ENCODE measurements at places on chromosomes 7 and 10.

GRCh38 chr10:77248104-77248790 is 389.4 kb downstream of the KCNMA1 start:
- H3K4me1 ChIP-seq: no peaks in the 10 kb centered on the region
- H3K27ac ChIP-seq: no peak overlapping the region
- no peak for DNase-seq
- no peaks in the 10 kb centered on the region for H3K27me3 ChIP-seq

- no peak overlapping the region for H3K4me3 ChIP-seq
- H3K27ac ChIP-seq: no peak overlapping the region
- no peaks in the 10 kb centered on the region for H3K4me1 ChIP-seq
- no peaks in the 10 kb centered on the region for H3K36me3 ChIP-seq
- H3K27me3 ChIP-seq: no peaks in the 10 kb centered on the region
These were observed 25.2 kb upstream of the PRR15 start for GRCh38 chr7:29538389-29538788.

GRCh38 chr7:1463676-1464223 is 4.5 kb upstream of the MICALL2 start:
- DNase-seq: no peak
- no peak overlapping the region for H3K4me3 ChIP-seq
- peaks cover 5% of the 10 kb centered on the region for H3K4me1 ChIP-seq
- H3K27me3 ChIP-seq: peaks cover 27% of the 10 kb centered on the region
- no peaks in the 10 kb centered on the region for H3K36me3 ChIP-seq
- H3K27ac ChIP-seq: no peak overlapping the region

DNA sequence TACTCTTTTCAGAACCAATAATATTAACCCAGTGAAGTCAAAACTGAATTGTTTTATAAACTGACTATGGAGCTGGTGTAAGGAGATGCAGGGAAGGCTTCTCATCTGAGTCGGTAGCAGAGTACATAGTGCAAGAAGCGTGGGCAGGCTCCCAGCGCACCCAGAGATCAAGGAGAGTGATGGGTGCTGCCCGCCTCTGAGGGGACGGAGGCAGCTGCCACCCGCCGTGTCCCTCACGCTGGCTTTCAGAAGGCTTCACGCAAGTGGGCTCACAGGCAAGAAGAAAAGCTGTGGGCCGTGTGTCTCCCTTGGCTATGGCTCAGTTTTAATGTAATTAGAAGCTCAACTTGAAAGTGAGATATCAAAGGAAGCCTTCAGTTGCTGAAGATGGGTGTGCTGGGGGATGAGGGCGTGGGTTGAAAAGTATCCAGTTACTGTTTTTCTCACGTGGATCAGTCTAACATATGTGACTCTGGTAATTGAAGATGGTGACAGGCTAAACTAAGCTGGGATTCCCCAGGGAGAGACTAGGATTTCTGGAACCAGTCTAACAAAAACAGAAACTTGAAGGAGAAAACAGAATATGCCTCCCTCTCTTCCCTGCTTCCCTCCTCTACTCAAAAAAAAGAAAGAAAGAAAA is 159.9 kb downstream of the MGMT start:
- no peaks in the 10 kb centered on the region for H3K27me3 ChIP-seq
- H3K4me1 ChIP-seq: peaks cover 2% of the 10 kb centered on the region
- H3K36me3 ChIP-seq: peaks cover 4% of the 10 kb centered on the region
- H3K4me3 ChIP-seq: no peak overlapping the region
- no peak overlapping the region for H3K27ac ChIP-seq

DNA sequence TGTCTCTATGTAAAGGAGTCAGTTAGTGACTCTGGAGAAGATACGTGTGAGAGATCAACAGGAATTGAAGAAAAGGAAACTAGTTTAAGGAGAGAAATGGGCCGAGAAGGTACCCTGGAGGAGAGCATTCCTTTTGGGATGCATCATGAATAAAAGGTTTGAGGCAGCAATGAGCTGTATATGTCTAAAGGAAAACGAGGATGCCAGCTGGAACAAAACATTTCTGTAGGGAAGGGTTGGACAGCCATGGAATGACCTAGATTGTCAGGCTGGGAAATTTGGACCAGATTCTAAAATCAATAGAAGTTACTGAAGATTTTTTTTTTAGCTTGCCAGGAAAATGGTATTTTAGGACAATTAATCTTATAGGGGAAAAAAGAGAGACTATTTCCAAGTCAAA is 17.2 kb upstream of the MPP7 start:
- H3K4me3 ChIP-seq: no peak overlapping the region
- H3K27ac ChIP-seq: no peak overlapping the region
- H3K4me1 ChIP-seq: no peaks in the 10 kb centered on the region
- H3K36me3 ChIP-seq: peaks cover 4% of the 10 kb centered on the region

- no peak for DNase-seq
- peaks cover 9% of the 10 kb centered on the region for H3K27me3 ChIP-seq
- H3K36me3 ChIP-seq: no peaks in the 10 kb centered on the region
- no peaks in the 10 kb centered on the region for H3K4me1 ChIP-seq
- H3K27ac ChIP-seq: no peak overlapping the region
- H3K4me3 ChIP-seq: no peak overlapping the region
These were observed 118.2 kb downstream of the SNX10 start for GRCh38 chr7:26409661-26410547.

DNA sequence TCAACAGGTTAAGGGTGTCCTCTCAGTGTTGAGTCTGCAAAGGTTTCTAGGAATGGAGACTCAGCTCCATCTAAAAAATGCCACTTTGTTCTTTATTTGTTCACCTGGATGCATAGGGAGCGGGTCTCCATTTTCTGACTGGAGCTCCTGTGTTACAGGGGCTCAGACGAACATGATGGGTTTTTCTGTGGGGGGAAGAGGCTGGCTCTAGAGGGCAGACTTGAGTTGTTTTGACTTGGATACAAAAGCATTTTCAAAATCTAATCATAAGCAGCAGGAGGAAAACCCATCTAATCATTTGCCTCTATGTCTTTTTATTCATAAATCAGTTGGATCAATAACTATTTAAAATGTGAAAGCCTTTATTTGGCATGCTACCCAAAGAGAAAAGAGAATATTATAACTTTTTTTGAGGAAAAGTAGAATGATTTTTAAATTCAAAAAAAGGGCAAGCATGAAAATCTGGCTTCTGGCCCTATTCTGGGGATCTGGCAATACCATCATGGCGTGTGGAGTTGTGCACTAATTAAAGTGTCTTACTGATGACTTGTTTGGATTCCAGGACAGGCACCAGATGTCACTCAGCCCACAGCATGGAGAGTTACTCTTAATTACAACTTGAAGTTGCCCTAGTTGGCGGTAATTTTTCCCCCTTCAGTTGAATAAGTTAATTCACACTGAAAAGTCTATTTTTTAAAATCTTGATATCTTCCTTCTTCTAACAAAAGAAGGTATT is 594.9 kb downstream of the REEP3 start:
- H3K4me3 ChIP-seq: no peak overlapping the region
- no peak overlapping the region for H3K27ac ChIP-seq
- no peaks in the 10 kb centered on the region for H3K4me1 ChIP-seq
- peaks cover 4% of the 10 kb centered on the region for H3K27me3 ChIP-seq
- no peaks in the 10 kb centered on the region for H3K36me3 ChIP-seq

DNA sequence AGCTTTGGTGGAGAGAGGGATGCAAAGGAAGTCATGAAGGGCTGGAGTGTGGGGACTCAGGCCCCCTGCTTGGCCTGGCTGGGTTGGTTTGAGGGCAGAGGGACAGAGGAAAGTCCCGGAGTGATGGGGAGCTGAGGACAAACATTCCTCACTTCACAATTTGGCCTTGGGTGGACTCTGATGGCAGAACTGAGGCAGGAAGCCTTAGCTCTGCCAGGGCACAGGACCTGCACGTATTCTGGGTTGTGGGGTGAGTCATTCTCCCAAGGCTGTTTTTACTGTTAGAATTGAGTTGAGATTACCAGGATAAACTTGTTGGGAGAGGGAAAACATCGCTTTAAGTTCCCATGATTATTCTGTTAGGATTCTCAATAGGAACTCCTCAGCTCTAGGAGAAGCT is 2.6 kb downstream of the GOLGA7B start:
- peak overlapping the region; percentile 90 for H3K27ac ChIP-seq
- H3K4me1 ChIP-seq: peaks cover 59% of the 10 kb centered on the region
- H3K36me3 ChIP-seq: peaks cover 33% of the 10 kb centered on the region
- H3K4me3 ChIP-seq: peak overlapping the region; percentile 90

GRCh38 chr10:94129393-94130130 is 135.8 kb downstream of the PLCE1 start:
- no peak overlapping the region for H3K4me3 ChIP-seq
- H3K27ac ChIP-seq: no peak overlapping the region

DNA sequence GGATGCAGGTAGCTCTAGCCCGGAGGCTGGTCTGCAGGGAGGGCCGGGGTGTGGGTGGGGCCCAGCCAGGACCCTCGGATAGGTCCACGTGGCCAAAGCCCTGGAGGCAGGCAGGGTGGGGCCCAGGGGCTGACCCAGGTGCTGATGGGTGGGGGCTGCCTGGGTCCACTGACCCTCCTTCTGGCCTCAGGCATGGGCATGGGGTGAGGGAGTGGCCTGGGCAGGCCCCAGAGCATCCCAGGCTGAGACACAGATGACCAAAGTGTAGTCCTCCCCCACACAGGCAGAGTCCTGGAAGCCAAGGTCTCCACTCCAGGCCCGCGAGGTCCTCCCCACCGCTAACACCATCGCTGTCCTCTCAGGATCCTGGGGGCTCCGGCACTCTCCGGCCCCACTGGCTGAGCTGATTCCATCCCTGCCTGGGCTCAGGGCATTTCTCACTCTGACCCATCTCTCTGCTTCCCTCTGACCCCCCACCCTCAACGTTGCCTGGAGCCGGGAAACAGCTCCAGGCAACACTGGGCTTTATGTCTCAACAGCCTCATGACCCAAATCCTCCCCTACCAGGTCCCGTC is 20.7 kb upstream of the PPP2R2D start:
- H3K27me3 ChIP-seq: peaks cover 27% of the 10 kb centered on the region
- H3K4me1 ChIP-seq: no peaks in the 10 kb centered on the region
- H3K27ac ChIP-seq: no peak overlapping the region
- H3K36me3 ChIP-seq: no peaks in the 10 kb centered on the region
- no peak overlapping the region for H3K4me3 ChIP-seq

DNA sequence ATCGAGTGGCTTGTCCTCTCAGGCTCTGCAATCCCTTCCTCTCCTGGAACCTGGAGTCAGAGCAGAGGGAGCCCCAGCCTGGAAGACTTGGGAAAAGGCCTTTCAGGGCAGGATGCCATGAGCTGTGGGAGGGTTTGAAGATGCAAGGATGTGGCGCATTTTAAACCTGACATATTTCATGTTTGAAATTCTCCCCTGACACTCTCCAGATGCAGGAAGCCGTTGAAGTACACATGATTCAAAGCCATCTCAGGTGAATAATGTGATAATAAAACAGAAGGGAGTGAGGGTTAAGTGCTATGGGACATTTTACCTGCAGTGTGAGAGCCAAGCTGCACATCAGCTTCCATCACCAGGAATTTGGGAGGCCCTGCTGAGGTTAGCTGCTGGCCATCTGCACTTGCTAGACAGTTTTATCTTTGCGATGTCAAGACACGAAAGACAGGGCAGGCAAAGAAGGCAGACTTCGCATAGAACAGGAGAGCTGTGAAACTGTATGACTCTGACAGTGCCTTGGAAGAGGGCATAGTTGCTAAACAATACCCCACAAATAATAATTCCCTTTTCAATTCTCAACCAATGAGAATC is 159.1 kb upstream of the GDF10 start:
- H3K4me1 ChIP-seq: no peaks in the 10 kb centered on the region
- no peaks in the 10 kb centered on the region for H3K27me3 ChIP-seq
- no peaks in the 10 kb centered on the region for H3K36me3 ChIP-seq
- no peak for DNase-seq
- H3K4me3 ChIP-seq: no peak overlapping the region

DNA sequence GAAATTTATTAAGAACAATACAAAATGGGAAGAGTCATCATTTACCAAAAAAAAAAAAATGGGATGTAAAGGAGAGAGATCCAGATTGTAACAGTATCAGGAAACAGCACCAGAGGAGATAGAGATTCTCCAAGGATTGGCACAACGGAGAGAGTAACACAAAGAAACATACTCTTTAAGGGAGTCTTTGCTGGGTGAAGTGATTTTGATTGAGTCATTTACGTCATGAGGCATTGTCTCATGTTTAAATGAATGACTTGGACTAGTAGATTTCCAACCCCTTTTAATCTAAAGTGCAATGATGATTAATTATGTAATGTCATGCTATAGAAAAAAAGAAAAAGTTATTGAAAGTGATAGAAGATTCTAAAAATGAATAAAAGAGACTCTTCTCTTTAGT is 68.8 kb downstream of the ITGB8 start:
- H3K27me3 ChIP-seq: no peaks in the 10 kb centered on the region
- no peaks in the 10 kb centered on the region for H3K4me1 ChIP-seq
- DNase-seq: no peak

DNA sequence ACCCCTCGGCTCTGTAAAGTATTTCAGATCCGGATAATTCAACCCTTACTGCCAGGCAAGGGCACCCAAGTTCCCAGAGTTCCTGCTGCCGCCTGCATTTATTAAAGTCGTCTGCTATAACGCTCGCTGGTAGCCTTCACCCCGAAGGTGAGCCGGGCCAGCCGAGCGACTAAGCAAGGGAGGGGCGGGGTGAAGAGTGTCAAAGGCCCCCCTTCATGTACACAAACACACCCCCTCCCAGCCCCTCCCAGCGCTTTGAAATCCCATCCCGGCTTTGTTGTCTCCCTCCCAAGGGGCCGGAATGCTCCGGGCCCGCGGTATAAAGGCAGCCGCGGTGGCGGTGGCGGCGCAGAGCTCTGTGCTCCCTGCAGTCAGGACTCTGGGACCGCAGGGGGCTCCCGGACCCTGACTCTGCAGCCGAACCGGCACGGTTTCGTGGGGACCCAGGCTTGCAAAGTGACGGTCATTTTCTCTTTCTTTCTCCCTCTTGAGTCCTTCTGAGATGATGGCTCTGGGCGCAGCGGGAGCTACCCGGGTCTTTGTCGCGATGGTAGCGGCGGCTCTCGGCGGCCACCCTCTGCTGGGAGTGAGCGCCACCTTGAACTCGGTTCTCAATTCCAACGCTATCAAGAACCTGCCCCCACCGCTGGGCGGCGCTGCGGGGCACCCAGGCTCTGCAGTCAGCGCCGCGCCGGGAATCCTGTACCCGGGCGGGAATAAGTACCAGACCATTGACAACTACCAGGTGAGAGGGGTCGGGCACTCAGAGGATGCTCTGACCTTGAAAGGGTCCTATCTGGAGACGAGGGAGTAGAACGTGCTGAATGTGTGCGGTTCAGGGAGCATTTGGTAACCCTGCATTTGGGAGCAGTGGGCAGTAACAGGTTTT is at the start of gene DKK1:
TSS of gene DKK1 (plus strand) at position 349 of the 889 bp plus-strand sequence. CDS start at position 503, 154 bp downstream.
- H3K27me3 ChIP-seq: peaks cover 38% of the 10 kb centered on the region
- no peak within 1 kb of the TSS for H3K4me3 ChIP-seq
- peaks cover 6% of the 10 kb centered on the region for H3K4me1 ChIP-seq
- no peaks in the 10 kb centered on the region for H3K36me3 ChIP-seq
- no peak within 1 kb of the TSS for H3K27ac ChIP-seq
- peak; percentile 22 for DNase-seq

- no peak overlapping the region for H3K4me3 ChIP-seq
- H3K4me1 ChIP-seq: no peaks in the 10 kb centered on the region
- H3K27ac ChIP-seq: no peak overlapping the region
- no peak for DNase-seq
These were observed 541.2 kb upstream of the FOXK1 start for GRCh38 chr7:4140933-4141332.

DNA sequence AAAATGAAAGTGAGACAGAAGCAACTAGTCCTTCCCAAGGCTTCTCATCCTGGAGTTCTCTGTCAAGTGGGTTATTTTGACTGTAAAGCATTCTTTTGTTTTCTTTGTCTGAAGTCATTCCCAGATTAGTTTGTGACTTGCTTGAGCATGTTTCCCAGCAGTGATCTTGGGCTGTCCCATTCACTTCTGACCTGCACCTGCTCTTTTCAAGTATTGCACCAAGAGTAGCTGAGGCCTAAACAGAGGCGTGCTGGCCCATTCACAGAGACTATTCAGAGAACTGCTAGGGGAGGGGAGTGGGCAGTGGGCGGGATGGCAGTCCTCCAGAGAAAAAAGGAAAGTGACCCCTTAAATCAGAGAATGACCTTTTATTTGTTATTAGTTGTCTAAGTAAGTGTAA is 61.3 kb downstream of the CACNA2D1 start:
- no peaks in the 10 kb centered on the region for H3K27me3 ChIP-seq
- no peak overlapping the region for H3K4me3 ChIP-seq
- no peaks in the 10 kb centered on the region for H3K36me3 ChIP-seq
- no peaks in the 10 kb centered on the region for H3K4me1 ChIP-seq
- DNase-seq: no peak
